ENCODE measurements at places on chromosomes 6 and 20.

DNA sequence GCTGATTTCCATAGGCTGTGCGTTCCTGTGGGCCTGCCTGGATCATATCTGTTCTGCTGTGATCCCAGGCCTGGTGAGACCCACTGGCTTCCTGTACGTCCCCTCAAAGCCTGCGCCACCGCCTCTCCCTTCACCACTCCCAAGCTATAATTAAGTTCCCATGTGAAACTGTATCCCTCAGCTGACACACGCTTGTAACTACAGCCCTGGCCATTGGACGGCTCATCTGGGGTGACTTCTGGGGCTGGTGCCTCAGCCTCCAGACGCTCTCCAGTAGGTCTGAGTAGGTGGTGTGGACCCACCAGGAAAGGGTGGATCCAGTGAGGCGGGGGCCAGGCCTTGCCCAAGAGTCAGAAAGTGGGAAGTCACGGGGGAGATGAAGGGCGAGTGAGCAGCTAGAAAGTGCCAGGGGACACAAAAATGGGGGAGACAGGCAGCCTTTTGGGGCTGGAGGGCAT, 21.0 kb downstream of the PPARD start:
- DNase-seq, result peak; percentile 90

DNA sequence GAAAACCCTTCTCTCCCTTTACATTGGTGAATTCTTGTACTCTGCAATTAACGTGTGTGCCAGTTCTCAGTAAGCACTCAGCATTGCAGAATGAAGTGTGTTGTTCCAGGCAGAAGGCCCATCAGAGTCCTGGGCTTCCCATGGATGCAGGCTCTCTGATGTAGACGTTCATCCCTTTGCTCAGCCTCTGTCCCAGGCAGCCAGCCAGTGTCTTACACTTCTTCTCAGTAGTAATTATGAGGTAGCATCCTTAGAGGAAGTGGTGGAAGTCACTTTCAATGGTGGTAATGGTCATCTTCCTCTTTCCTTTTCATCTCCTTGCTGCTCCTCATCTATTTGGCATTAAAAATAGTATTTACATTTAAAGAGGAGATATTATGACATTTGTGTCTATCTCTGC, 66.7 kb upstream of the FYN start:
- peak; percentile 73 for DNase-seq

DNA sequence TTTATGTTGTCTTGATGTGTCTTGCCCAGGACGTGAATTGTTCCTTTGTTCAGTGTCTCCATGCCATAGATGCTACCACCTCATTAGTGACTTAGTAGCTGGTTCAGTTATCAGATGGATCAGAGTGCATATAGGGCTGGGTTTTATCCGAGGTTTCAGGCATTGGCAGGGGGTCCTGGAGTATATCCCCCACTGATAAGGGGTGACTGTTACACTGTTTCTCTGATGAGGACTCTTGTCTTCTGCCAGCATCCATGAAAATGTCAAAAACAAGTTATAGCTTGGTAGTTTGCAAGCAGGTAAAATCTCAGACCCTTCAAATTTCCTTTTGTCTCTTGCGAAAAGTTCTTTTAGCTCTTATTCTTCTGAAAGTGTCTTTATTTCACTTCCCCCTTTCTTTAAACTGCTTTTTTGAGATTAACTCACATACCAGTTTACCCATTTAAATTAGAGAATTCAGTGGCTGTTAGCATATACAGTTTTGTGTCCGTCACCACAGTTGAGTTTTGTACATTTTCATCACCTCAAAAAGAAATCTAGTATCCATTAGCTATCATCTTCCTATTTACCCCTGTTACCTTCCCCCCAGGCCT, 109.2 kb downstream of the CDYL start:
- DNase-seq, result no peak

GRCh38 chr6:145278163-145278807, 457.0 kb downstream of the EPM2A start:
- no peak for DNase-seq

Measured in suppressor macrophage treated with lipopolysaccharide for 4 hours (primary cell).